ENCODE measurements at places on chromosomes 13 and 19.

DNA sequence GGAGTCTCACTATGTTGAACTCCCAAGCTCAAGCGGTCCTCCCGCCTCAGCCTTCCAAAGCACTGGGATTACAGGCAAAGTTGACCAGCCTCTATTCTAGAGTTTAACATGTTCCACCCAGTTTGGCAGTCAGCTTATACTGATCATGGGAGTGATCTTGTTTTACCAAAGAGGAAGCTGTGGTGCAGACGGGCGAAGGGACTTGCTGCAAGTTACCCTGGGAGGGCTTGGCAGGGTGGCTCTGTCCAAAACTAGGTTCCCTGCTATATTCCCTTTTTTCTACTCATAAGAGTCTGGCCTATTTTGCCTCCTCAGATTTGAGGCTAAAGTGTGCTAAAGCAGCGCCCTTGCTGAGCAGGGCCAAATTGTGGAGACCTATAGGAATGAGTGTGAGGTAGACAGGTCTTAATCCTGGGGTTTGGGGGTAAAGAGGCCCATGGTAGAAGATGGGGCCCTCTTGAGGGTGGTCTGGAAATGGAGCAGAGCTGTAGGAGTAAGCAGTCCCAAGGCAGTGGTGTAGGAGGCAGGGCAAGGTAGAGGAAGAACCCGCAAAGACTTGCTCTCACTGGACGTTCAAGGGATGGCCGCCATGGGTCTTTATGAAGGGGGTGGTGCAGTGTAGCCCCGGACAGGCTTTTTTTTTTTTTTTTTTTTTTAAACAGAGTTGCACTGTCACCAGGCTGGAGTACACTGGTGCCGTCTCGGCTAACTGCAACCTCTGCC lies 3.3 kb downstream of the RPS19 start:
- no peak for DNase-seq

GRCh38 chr13:110263888-110264287 lies 43.1 kb downstream of the COL4A1 start:
- no peak for DNase-seq

- DNase-seq, result no peak
Observed at GRCh38 chr13:91571681-91572080, 173.3 kb downstream of the GPC5 start.

DNA sequence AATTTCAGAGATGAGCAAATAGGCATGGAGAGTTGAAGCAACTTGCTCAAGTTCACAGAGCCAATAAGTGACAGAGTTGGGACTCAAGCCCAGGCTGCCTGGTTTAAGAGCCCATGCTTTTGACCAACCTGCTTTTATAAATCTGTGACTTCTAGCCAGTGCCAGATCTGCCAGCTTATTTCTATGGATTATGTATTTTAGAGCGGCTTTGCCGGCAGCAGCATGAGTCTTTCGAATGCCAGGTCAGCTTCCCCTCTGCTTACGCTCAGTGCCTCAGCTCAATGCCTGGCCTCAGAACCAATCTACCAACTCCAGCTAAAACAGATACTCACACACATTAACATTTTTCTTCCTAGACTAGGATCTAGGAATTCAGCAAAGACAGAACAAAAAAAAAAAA lies 2.3 kb downstream of the SERPINE3 start:
- DNase-seq, result no peak

- DNase-seq, result peak; percentile 98
Observed at GRCh38 chr13:29901710-29902631, 51.6 kb upstream of the UBL3 start.

GRCh38 chr19:48556163-48556562 lies 4.2 kb downstream of the SULT2B1 start:
- DNase-seq, result no peak

DNA sequence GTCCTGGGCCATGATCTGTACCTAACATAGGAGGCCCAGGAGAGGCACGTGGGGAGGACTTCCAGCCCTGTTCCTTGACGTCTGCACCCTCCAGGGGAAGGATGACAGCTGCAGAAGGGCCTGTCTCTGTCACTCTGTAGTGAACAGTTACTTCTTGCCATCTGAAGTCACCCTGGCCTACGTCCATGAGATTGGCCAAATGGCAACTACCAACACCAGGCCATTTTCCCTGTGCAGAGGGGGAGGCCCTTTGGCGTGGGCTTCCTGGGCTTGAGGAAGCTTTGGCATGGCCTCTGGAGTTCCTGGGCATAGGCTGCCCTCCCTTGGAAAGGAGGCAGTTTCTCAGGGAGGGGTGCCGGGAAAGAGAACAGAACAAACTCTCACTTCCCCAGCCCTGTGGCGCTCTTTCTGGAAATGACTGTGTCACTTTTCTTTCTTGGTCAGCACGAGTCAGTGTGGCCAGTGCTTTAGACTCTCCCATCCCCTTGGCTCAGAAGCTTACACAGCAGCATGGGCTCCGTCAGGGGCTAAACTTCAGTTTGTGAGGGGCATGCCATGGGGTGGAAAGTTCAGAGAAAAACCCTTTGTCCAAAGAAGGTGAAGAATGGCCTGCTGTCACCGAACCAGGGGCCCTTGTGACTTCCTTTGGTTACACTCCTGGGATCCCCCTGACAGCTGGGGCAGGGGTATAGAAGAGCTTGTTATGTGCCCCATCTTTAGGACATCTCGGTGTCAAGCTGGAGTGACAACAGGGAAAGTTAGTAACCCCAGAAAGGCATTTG lies 5.3 kb downstream of the CARM1 start:
- no peak for DNase-seq

DNA sequence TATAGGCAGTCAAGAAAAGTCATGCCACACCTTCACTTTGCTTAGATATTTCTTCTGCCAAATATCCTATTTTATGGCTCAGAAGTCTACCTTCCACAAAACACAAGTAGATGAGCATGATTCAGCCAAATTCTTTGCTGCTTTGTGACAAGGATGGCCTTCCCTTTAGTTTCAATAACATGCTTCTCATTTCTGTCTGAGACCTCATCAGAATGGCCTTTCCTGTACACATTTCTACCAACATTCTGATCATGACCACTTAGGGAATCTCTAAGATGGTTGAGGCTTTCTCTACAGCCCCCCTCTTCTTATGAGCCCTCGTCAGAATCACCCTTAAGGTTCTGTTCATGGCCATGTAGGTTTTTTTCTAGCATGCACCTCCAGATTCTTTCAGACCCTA lies 96.2 kb downstream of the COL4A2 start:
- DNase-seq, result no peak

DNA sequence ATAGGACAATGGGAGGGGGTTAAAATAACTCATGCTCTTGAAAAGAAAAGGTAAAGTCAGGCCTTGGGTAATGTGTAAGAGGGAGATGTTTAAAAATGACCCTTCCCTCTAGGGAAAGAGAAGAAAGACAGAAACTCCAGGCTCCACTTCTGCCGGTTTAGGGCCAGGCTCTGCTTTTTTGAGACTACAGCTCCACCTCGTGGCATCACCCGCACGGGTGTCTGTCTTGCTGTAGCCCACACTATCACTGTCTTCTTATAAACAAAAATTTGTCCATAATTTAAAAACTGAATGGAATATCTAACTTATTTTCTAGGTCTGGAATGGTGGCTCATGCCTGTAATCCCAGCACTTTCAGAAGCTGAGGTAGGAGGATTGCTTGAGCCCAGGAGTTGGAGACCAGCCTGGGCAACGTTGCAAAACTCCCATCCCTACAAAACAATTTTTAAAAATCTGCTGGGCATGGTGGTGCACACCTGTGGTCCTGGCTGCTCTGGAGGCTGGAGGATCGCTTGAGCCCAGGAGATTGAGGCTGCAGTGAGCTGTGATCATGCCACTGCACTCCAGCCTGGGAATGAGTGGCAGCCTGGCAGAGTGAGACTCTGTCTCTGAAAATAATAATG lies 65.1 kb upstream of the GTF3A start:
- DNase-seq, result no peak

GRCh38 chr13:92345627-92346026 lies 881.0 kb upstream of the GPC6 start:
- no peak for DNase-seq

DNA sequence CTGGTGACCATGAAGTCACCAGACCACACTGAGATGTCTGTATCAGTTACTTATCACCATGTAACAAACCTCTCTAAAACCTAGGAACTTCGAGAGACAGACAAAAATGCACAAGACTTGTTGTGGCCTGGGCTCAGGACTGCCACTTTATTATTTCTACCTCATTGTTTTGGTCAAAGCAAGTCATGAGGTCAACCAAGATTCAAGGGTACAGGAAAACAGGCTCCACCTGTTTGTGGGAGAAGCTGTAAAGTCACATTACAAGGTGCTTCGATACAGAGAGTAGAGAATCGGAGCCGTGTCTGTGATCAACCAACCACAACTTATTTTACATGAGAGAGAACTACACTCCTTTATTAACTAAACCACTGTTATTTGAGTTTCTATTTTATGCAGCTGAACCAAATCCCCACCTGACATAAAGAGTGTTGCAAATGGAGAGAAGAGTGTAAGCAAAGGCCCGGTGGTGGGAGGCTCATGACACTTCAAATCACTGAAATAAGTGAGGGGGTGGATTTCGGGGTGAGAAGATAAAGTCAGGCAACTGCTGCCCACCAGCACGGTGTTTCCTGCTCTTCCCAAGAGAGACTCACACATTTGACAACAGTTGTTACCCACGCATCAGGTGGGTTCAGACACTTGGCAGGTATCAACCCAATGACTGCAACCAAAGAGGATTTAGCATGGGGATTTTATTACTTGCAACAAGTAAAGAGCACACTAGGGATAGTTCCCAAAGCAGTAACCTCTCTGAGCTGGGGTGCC lies 39.0 kb upstream of the IGSF23 start:
- no peak for DNase-seq

GRCh38 chr13:78997902-78998629 lies 339.1 kb upstream of the OBI1 start:
- no peak for DNase-seq

GRCh38 chr19:50501186-50501567 lies 9.8 kb downstream of the JOSD2 start:
- no peak for DNase-seq

DNA sequence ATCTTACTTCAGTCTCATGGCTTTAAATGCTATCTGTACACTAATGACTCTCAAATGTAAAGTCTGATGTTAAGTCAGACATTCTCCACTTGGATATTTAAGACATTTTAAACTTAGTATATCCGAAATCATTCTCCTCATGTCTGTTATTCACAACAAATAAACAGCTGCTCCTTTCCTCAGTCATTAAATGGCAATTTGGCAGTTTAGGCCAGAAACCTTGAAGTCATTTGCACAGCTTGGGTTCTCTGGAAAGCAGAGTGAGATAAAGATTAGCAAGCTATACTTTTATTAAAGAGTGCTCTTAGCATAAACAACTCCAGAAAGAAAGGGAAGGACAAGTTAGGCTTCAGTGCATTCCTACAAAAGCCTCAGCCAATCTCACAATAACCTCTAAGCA lies 53.7 kb downstream of the DNAJC15 start:
- no peak for DNase-seq

- DNase-seq, result no peak
Observed at GRCh38 chr13:46168341-46168740, 13.6 kb downstream of the LCP1 start.

- no peak for DNase-seq
Observed at GRCh38 chr13:37984357-37984756, 114.8 kb upstream of the TRPC4 start.

GRCh38 chr19:44846455-44847143 lies 502 bp downstream of the NECTIN2 start:
- DNase-seq, result no peak

DNA sequence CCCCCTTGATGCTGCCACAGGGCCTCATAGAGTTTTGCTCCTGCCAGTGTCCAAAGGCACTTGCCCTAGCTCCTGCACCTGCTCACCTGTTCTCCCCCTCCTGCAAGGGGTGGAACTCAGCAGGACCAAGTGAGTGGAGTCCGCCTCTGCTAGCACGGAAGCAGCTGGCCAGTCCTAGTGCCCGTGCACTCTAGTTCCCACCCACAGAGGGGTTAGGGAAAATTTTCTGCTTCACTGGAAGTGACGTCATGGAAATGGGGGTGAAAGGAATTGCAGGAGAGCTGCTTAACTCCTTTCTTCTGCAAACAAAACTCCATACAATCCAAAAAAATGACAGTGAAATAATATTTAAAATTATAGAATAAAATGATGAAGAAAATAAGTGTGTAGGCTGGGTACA lies 609.7 kb upstream of the SLITRK1 start:
- DNase-seq, result no peak

GRCh38 chr13:27493981-27494380 lies 43.6 kb upstream of the MTIF3 start:
- no peak for DNase-seq

GRCh38 chr13:57724486-57725272 lies 93.1 kb downstream of the PCDH17 start:
- DNase-seq, result no peak

DNA sequence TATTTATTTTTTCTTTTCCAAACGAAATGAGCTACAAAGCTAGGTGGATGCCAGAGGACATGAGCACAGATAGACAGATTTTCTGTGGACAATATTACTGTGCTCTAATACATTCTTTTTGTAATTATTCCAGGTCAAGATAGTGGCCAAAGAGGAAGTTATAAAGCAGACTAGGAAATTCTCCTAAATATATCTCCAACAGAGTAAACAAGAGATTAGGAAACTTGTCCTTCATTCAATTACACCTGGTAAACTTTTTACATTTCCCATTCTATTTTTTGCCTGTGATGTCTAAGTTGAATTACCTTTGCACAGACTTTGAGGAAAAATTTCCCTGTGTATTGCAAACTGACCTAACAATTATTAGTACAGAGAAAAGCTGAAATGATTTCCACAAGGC lies 905.5 kb upstream of the PCDH20 start:
- no peak for DNase-seq

DNA sequence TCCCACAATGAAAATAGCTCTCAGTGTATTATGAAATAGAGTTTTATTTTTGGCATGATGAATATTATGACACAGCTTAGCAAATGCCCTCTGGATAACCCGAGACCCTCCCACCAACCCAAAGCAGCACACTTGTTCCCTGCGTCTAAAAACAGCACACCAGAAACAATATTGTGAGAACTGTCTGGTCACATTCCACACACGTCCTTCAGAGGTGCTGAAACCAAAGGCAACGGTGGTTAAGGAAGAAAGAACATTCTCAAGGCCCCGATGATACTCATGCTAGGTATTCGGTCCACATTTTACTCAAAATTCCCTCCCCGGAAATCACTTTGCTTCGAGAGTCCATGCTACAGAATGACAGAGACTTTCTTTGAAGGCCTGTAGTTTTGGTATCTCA lies 156.7 kb downstream of the SLC7A1 start:
- no peak for DNase-seq

DNA sequence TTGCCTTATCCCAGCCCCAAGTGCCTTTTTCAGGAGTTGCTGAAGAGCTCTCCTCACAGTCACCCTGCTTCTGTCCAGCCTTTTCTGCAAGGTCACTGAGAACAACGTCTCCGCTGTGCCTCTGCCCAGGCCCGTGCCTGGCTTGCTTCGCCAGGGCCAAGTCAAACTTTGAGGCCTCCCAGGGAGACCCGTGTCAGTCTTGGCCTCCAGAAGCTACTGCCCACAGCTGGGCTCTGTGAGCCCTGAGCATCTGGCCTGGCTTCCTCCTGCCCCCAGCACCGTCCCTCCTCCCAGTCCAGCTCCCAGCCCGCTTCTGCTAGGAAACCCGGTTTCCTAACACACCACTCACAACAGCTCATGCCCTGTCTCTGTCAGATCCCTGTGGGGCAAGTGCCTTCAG lies 165.9 kb downstream of the TEX29 start:
- no peak for DNase-seq
